ENCODE measurements at places on chromosomes 6 and 20.

GRCh38 chr6:170129691-170130171, 161.1 kb downstream of the DLL1 start:
- no peak for DNase-seq

DNA sequence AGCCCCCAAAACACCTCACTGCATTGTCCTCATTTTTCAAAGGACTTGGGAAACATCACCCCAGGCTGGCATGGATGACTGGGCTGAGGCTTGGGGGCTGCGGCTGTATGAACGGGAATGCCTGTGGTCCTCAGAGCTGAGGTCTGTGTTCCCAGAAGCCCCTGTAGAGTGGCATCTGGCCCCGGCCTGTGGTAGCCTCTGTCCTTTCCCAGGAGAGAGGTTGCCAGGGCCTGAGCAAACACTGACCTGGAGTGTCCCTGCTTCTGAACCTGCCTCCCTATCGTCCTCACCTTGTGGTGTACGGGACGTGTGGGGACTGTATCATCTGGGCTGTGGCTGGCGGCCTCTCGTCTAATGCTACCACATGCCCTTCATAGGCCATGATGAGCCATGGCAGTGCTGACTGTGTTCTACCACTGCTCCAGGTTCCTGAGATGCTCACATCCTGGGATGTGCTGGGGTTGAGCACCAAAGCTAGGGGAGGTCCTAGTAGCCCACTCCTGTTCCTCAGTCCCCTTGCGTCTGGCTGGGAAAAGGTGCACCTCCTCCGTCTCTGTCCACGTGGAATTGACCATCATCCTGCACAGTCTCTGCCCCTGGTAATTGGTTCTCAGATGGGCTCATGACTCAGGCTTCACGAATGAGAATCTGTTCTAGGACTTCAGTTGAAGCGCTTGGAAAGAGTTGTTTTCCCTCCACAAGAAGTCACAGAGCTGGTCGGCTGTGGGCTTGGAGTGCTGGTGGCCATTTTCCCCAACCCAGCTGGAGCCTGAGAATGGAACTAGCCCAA, 27.6 kb downstream of the PHACTR3 start:
- DNase-seq = no peak

GRCh38 chr20:23331450-23332350, 18.9 kb upstream of the NXT1 start:
- DNase-seq = no peak

GRCh38 chr6:11263291-11263775, 30.9 kb upstream of the NEDD9 start:
- no peak for DNase-seq

DNA sequence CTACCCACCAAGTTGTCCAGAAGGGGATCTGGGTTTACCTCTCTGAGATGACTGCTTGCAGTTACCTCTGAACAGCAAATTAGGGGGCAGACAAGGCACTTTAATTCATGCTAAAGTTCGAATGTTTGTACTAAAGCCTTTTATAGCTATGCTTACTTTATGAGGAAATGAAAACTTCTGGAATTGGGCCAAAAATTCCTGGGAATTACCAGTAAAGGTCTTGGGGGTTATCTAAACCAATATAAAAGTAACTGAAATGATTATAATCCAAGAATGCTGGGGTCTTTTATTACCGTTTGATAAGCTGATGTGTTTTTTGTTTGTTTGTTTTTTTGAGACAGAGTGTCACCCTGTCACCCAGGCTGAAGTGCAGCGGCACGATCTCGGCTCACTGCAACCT, 7.9 kb upstream of the LZTS3 start:
- no peak for DNase-seq

Data from stimulated activated CD8-positive, alpha-beta memory T cell treated with anti-CD3 and anti-CD28 coated beads, Interleukin-4, amount 100 ng/mL, for 4 hours (primary cell).